Tongue (tissue), 3 donors: ENCODE measurements at places on chromosomes 1 and 21. TPM values are rescaled to one million over a fixed set of nuclear protein-coding genes. Genes with fewer than 3 reads are reported as not detected.
A peak's percentile ranks its signal among the peaks of the same experiment; 100 is the strongest.

IGSF3 gene
- 46.5 TPM for total RNA-seq

H3-3A gene
- total RNA-seq, result 482 TPM

DNA sequence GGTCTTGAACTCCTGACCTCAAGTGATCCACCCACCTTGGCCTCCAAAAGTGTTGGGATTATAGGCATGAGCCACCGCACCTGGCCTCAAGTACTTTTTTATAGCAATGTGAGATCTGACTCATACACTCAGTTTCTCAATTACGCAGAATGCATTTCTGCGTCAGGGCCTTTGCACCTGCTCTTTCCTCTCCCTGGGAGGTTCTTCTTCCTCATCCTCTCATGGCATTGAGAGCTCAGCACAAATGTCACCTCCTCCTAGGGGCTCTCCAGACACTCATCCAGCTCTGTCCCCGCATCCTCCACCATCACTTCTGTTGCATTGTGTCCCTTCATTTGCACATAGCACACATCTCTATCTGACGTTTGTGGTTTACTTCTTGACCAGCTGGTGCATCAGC is 418.8 kb downstream of the PTPRU start:
- DNase-seq, result no peak

DNA sequence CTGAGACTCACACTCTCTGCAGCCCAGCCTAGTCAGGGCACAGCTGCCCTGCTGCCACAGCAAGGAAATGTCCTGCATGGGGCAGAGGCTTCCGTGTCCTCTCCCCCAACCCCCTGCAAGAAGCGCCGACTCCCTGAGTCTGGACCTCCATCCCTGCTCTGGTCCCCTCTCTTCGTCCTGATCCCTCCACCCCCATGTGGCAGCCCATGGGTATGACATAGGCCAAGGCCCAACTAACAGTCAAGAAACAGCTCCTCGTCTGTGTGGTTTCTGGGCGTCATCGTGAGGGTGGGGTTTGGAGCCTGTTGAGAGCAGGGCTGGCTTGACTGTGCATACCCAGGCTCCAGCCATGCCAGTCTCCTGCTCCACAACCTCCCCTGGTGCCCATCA is 19.5 kb downstream of the FAAH start:
- DNase-seq, result no peak

AMY1C gene
- 0.21 TPM for total RNA-seq

DNA sequence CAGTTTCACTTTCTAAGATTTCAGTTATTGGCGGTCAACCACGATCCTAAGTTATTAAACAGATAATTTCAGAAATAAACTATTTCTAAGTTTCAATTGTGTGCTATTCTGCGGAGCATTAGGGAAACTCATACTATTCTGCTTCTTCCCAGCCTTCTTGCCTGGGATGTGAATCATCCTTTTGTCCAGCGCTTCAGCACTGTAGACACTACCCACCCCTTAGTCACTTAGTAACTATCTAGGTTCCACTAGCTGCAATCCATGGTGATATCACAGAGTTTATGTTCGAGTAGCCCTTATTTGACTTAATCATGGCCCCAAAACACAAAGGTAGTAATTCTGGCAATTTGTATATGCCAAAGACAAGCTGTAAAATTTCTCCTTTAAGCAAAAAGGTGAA is 279.9 kb upstream of the ADAMTS5 start:
- DNase-seq, result no peak

DNA sequence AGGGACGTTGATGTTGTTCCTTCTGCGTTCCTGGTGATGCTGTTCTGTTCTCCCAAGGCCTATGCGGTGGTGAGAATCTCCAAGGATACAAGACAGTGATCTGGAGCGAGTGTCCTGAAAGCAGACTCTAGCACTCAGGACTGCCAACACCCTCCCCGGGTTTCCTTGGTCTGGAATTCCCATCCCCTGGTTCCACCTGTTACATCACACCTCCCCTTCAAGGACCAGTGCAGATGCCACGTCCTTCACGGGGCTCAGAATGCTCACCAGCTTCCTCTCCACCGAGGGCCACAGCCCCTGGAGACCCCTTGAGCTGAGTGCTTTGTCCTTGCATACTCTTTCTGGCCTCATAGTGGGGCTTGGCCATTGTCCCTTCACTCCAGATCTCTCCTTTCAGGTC is 43.5 kb downstream of the B3GALT5 start:
- DNase-seq, result no peak

CFAP141 gene
- total RNA-seq, result not detected

RASSF5 gene
- 12.8 TPM for total RNA-seq

PLEKHN1 gene
- 6.3 TPM for total RNA-seq

ARHGEF16 gene
- 7.6 TPM for total RNA-seq

GRCh38 chr21:17590430-17590829 is 22.3 kb downstream of the BTG3 start:
- DNase-seq, result no peak

GRCh38 chr1:244804841-244805240 is 30.6 kb upstream of the COX20 start:
- no peak for DNase-seq

DNA sequence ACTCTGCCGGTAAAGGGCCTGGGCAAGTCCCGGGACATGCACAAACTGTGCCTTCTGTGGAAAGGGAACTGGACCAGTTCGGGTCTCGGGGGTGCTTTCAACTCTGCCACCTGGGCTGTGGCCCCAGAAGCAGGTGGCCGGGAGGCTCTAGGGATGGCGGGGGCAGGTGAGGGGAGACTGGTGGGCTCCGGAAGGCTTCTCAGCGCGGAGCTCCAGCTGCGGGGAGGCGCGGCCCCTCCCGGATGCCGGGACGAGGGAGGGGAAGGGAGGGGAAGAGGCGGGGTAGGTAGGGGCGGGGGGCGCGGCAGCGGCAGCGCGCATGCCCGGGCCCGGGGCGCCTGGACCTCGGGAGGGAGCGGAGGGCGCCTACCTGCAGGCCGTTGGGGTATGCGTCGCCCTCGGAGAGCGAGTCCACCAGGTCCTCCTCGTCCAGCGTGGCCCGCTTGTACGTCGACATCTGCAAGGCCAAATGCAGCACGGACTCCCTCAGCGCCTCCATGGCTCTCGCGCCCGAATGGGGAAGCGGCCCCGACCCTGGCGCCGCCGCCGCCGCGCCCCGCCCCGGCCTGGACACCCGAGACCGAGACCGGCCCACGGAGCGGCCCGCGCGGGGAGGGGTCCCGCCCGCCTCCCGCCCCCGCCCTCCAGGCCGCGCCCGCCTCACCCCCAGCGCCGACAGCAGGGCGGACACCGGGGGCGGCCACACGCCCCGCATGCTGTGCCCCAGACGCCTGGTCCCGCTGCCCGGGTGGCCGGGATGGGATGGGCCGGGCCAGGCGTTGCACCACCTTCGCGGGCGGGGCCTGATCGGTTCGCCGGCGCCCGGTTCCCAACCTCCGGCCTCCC is at the start of gene ECE1:
ECE1 (minus strand) TSS at position 764 of the 846 bp plus-strand sequence; CDS start at position 715, 49 bp downstream.
- peak; percentile 72 for DNase-seq

IVL gene
- total RNA-seq, result 7.7 TPM

HLX gene
- 8.3 TPM for total RNA-seq

SIKE1 gene
- 47.1 TPM for total RNA-seq

DNA sequence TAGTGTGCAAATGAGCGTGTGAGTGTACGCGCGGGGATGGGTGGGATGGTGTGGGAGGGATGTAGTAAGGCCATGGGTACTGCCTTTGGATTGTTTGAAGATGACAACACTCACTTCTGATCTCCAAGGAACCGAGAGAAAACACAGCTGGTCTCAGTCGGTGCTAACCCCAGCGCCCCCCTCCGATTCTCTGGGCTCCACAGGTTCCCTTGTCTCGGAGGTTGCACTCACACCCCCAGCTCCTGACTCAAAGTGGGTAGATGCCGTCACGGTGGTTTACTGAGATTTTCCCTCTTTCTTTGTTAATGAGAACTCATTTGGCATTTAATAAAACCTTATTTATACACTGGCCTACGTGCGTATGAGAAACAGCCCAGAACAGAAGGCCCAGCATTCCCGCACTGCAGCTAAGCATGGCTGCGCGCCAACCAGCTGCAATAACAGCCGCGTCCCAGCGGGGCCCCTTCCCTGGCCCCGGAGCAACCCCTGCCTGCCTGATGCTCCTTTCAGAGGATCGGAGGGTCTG is 25.8 kb downstream of the ABCA4 start:
- peak; percentile 96 for DNase-seq

MYOM3 gene
- total RNA-seq, result 440 TPM

GRCh38 chr1:37692834-37693175 is 489 bp downstream of the CDCA8 start:
- no peak for DNase-seq

GRCh38 chr1:205581321-205581980 is 50.4 kb downstream of the ELK4 start:
- no peak for DNase-seq

TTLL10 gene
- total RNA-seq, result 0.41 TPM

AIM2 gene
- not detected for total RNA-seq

- DNase-seq, result peak; percentile 23
These were observed 64.8 kb upstream of the GALNT2 start for GRCh38 chr1:230002164-230002803.

GRCh38 chr1:4010814-4011605 is 110.9 kb upstream of the C1orf174 start:
- DNase-seq, result no peak

DNA sequence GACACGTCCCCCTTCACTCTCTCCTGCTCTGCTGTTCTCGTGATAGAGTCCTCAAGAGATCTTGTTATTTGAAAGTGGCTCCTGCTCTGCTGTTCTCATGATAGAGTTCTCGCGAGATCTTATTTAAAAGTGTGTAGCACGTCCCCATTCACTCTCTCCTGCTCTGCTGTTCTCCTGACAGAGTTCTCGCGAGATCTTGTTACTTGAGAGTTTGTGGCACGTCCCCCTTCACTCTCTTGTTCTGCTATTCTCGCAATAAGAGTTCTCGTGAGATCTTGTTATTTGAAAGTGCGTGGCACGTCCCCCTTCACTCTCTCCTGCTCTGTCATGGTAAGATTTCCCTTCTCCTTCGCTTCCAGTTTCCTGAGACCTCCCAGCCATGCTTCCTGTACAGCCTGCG is 47.9 kb downstream of the SMYD3 start:
- no peak for DNase-seq

TDRD5 gene
- total RNA-seq, result 0.82 TPM

- no peak for DNase-seq
These were observed 409.2 kb downstream of the USH2A start for GRCh38 chr1:216014086-216014485.

- DNase-seq, result no peak
These were observed 11.2 kb upstream of the GUCA2B start for GRCh38 chr1:42141978-42142377.

PTPRC gene
- 17.1 TPM for total RNA-seq

DNA sequence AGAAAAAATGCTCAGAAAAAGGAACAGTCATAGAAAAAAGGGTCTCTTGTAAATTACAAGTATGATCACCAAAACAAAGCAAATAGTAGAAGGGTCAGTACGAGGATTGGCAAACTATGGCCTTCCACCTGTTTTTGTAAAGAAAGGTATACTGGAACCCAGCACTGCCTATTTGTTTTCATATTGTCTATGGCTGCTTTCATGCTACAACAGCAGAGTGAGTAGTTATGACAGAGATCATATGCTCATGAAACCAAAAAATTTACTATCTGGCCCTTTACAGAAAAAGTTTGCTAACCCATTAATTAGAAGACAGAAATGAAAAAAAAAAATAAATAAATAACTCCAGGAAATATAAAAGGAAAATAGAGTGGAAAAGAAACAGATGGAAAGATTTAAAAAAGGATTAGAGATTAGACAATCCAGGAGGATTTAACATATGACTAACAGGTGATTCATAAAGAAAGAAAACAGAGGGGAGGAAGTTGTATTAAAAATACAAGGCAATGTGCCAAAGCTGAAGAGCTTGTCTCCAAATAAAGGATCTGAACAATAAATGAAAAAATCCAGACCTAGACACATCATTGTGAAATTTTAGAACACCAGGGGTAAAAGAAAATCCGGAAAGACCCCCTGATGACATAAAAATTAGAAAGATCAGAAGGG is 108.5 kb upstream of the SERTAD4 start:
- peak; percentile 29 for DNase-seq

DNA sequence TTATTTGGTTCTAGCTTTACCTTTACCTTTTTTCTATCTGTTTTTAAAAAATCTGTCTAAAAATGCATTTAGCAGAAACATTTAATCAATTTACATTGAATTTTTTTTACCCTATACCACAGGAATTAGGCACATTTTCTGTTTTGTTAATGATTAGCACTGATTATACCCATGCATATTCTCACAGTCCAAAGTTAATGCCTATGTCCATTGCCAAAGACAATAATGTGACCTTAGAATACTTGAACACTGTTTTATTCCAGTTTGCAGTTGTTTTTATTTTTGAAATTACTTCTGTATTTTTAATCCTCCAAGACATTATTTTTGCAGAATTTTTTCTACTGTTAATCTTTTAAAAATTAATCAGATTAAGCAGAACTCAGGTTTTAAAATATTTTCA is 11.0 kb upstream of the AMY2B start:
- no peak for DNase-seq

- DNase-seq, result peak; percentile 64
These were observed 58.0 kb downstream of the PRDM16 start for GRCh38 chr1:3126756-3127678.

GRCh38 chr1:67684526-67685066 is 405 bp upstream of the GADD45A start:
- DNase-seq, result peak; percentile 44

ADAM30 gene
- total RNA-seq, result not detected

TMPRSS2 gene
- total RNA-seq, result 6.1 TPM

SMPDL3B gene
- total RNA-seq, result 2.7 TPM

EXTL1 gene
- 5.4 TPM for total RNA-seq

GRCh38 chr1:100539836-100540536 is 2.0 kb downstream of the GPR88 start:
- DNase-seq, result peak; percentile 19

AMPD1 gene
- 31.1 TPM for total RNA-seq

DNA sequence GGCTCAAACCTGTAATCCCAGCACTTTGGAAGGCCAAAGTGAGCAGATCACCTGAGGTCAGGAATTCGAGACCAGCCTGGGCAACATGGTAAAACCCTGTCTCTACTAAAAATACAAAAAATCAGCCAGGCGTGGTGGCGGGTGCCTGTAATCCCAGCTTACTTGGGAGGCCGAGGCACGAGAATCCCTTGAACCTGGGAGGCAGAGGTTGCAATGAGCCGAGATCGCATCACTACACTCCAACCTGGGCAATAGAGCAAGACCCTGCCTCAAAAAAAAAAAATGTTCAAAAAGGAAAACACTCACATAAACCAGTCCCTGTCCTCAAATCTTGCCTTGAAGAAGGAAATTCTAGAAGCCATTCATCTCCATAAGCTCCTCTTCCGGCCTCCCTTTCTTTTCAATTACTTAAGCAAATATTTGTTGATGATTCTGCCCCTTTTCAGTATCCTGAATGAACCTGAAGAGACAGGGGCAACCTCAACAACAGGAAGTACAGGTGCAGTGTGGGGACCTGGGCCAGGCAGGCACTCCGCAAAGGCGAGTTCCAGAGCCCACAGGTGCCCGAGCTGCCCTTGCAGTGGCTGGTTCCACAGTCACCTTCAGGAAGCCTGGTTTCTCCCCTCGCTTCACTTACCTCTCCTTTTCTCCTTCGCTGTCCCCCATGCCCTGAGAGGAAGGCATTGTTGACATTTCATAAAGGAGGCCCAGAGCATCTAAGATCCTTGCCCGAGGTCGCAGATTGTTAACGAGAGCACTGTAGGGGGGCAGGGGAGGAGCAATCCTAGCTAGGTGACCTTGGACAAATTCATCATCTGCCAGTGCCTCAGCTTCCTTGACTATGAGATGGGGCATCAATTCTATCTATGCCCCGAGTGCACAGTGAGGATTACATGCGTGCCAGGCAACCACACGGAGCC is 8.9 kb upstream of the LEFTY1 start:
- no peak for DNase-seq
